ENCODE measurements at places on chromosomes 11 and 22. TPM values are rescaled to one million over a fixed set of nuclear protein-coding genes. Genes with fewer than 3 reads are reported as not detected.

Gene OR5AS1
- not detected for total RNA-seq

DNA sequence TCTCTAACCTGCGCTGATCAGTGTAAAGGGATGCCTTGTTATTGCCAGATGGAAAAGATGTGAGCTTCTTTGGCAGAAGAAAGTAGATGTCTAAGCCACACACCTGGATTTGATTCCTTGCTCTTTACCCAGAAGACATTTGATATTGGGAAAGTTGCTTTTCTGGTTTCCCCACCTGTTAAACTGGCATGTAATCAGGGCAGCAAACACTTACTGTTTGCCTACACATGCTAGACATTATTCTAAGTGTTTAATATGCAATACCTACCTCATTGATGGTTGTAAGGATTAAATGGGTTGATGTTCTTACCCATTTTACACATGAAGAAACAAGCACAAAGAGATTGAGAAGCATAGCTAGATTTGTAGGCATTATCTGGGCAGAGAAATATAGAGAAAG, 16.6 kb downstream of the ASRGL1 start:
- H3K4me1 ChIP-seq, result peaks cover 8% of the 10 kb centered on the region
- H3K27ac ChIP-seq, result no peak overlapping the region
- H3K27me3 ChIP-seq, result no peaks in the 10 kb centered on the region
- no peak for DNase-seq

Gene USP47
- 54.8 TPM for total RNA-seq

- no peak overlapping the region for H3K27ac ChIP-seq
- no peak for DNase-seq
- H3K36me3 ChIP-seq, result peaks cover 13% of the 10 kb centered on the region
- H3K27me3 ChIP-seq, result no peaks in the 10 kb centered on the region
Measured at GRCh38 chr22:29689880-29690213, 30.0 kb upstream of the CABP7 start.

- peaks cover 37% of the 10 kb centered on the region for H3K27me3 ChIP-seq
- DNase-seq, result no peak
- H3K4me1 ChIP-seq, result peaks cover 18% of the 10 kb centered on the region
- H3K4me3 ChIP-seq, result no peak overlapping the region
- peak overlapping the region; percentile 15 for H3K27ac ChIP-seq
- H3K36me3 ChIP-seq, result no peaks in the 10 kb centered on the region
Measured at GRCh38 chr11:134124660-134125451, 56.0 kb downstream of the JAM3 start.

Gene ANKK1
- not detected for total RNA-seq

GRCh38 chr22:43388420-43388851, 23.4 kb upstream of the MPPED1 start:
- no peak overlapping the region for H3K4me3 ChIP-seq
- no peak overlapping the region for H3K27ac ChIP-seq
- H3K36me3 ChIP-seq, result no peaks in the 10 kb centered on the region
- no peaks in the 10 kb centered on the region for H3K4me1 ChIP-seq

GRCh38 chr11:82085493-82085892, 648.2 kb downstream of the FAM181B start:
- H3K36me3 ChIP-seq, result no peaks in the 10 kb centered on the region
- no peaks in the 10 kb centered on the region for H3K4me1 ChIP-seq
- no peak overlapping the region for H3K27ac ChIP-seq
- DNase-seq, result no peak
- no peak overlapping the region for H3K4me3 ChIP-seq

GRCh38 chr11:78290293-78291176, 101.8 kb downstream of the USP35 start:
- H3K4me3 ChIP-seq, result peak overlapping the region; percentile 73
- H3K4me1 ChIP-seq, result peaks cover 68% of the 10 kb centered on the region

- H3K27ac ChIP-seq, result no peak overlapping the region
- H3K4me1 ChIP-seq, result no peaks in the 10 kb centered on the region
- no peak overlapping the region for H3K4me3 ChIP-seq
- no peaks in the 10 kb centered on the region for H3K27me3 ChIP-seq
- DNase-seq, result no peak
Measured at GRCh38 chr11:125079151-125079877, 16.2 kb downstream of the SLC37A2 start.

DNA sequence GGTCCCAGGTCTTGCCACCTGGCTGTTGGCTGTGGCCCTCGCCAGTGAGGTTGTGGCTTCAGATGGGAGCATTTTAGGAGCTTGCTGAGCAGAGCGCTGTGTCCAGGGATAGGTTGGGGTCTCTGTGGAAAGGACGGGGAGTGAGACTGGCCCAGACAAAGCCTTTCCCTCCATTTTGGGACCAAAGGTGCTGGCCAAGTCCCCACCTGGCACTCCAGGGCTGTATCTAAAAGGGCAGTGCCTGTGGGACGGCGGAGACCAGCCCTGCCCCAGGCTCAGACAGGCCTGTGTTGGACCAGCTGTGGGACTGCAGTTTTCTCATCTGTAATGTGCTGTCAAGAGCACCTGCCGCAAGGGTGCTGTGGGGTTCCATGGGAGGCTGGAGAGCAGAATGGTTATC, 5.0 kb upstream of the KCTD17 start:
- DNase-seq, result no peak
- H3K27me3 ChIP-seq, result peaks cover 1% of the 10 kb centered on the region
- H3K36me3 ChIP-seq, result no peaks in the 10 kb centered on the region

GRCh38 chr11:105553025-105553424, 56.8 kb upstream of the GRIA4 start:
- H3K4me1 ChIP-seq, result no peaks in the 10 kb centered on the region
- H3K36me3 ChIP-seq, result no peaks in the 10 kb centered on the region
- no peak for DNase-seq
- H3K27ac ChIP-seq, result no peak overlapping the region

DNA sequence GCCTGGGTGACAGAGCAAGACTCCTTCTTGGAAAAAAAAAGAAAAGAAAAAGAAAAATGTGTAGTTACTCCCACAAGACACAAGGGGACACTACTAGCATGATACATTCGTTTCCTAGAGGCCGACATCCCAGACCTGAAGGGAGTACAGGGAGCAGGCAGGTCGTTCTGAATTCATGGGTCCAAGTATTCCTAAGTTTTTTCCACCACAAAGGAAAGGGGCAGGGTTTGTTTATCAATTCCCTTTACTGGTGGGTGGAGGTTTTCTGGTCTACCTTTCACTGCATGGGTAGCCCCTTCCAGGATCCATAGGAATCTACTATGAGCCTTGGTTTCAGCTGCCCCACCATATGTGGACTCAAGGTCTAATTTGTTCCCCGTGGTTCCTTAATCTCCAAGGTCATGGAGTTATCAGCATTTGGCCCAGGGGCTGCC, 11.8 kb downstream of the TIGD3 start:
- no peaks in the 10 kb centered on the region for H3K27me3 ChIP-seq
- no peaks in the 10 kb centered on the region for H3K4me1 ChIP-seq
- no peak for DNase-seq
- no peak overlapping the region for H3K4me3 ChIP-seq
- no peaks in the 10 kb centered on the region for H3K36me3 ChIP-seq
- H3K27ac ChIP-seq, result no peak overlapping the region

DNA sequence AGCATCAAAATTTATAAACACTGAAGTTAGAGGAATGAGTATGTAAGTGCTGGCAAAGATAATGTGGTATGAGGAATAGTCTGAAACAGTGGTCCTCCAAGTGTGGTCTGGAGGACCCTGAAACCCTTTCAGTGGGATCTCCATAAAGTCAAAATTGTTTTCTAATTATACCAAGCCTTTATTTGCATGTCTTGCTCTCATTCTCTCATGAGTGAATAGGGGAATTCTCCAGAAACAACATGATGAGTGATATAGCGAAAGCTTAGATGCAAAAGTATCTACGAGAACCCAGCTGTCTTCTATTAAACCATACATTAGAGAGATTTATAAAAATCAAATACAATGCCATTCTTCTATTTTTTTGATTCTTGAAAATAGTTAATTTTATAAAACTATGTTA, 145.0 kb upstream of the RAG2 start:
- no peak overlapping the region for H3K4me3 ChIP-seq
- peaks cover 16% of the 10 kb centered on the region for H3K27me3 ChIP-seq
- H3K4me1 ChIP-seq, result peaks cover 5% of the 10 kb centered on the region
- no peak overlapping the region for H3K27ac ChIP-seq
- no peaks in the 10 kb centered on the region for H3K36me3 ChIP-seq
- DNase-seq, result no peak

DNA sequence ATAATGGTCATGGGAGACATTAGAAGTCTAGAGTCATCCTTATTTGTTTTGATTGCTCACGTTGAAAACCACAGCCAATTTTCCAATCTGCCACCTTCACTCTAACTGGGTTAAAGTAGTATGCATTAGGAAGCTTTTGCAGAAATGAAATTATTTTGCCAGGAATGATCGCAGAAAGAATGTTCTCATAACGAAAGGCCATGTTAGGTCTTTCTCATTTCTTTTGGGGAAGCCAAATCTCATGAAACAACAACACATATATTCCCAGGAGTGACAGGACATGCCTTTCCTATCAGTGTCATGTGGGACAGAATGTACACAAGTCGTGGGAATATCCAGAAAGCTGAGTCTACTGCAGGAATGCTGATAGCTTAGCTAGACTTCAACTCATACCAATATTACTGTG, 386.3 kb downstream of the AASDHPPT start:
- no peaks in the 10 kb centered on the region for H3K36me3 ChIP-seq
- DNase-seq, result no peak

Gene CELSR1
- 0.44 TPM for total RNA-seq

GRCh38 chr11:131749101-131749500, 378.7 kb downstream of the NTM start:
- H3K27me3 ChIP-seq, result no peaks in the 10 kb centered on the region
- no peak overlapping the region for H3K4me3 ChIP-seq

DNA sequence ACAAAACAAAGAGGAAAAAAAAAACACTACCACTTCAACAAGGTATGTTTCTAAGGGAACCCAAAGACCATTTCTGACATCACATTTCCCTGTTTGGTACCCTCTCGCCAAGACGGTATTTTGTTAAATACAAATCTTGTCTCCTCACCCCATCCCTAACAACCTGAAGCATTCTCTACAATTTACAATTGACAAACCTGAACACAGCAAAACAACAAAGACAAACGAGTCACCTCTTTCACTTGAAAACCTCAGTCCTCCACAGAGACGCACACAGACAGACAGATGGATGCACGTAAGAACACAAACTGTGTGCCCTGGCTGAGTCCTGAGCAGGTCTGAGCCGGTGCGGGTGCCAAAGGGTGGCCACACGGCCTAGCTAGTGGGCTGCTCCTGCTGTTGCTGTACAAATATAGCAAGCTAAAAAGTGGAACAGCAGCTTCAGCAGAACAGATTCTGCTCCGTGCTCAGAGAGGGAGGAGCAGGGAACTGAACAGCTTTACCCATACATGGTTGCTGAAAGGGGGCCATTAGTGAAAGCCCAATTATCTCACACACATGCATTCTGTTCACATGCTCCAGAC, 28.5 kb downstream of the CELF1 start:
- H3K4me1 ChIP-seq, result peaks cover 45% of the 10 kb centered on the region
- DNase-seq, result peak; percentile 22
- peaks cover 8% of the 10 kb centered on the region for H3K36me3 ChIP-seq
- no peaks in the 10 kb centered on the region for H3K27me3 ChIP-seq
- H3K4me3 ChIP-seq, result peak overlapping the region; percentile 54
- peak overlapping the region; percentile 89 for H3K27ac ChIP-seq

DNA sequence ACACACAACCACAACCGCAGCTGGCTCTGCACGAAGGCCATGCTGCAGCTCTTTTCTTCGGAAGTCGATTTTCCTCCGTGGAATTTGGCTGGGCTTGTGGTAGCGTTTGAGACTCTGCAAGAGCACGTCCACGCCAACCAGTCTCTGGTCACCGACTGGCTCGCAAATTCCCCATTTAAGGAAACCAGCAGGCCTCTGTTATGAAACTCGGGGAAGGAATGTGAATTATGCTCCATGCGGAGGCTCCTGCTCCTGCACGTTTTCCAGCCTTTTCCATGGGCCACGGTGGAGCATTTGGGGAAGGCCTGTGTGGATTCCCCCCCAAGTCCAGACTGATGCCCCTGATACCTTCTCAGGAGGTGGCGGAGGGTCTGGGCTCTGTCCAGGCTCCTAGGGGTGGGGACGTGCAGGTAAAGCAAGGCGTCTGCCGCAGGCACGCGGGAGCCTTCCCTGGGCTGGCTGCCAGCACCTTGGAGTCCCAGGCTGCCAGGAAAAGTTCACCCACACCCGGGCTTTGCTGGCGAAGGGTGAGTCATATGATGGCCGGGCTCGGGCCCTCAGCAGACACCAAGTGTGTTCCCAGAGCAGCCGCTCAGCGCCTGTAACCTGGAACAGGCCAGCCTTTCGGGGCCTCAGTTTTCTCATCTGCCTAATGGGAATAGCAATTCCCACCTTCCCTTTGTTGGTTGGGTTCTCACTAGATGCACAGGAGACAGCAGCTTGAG, 41.9 kb downstream of the LRP5 start:
- H3K27me3 ChIP-seq, result no peaks in the 10 kb centered on the region
- peaks cover 8% of the 10 kb centered on the region for H3K36me3 ChIP-seq

DNA sequence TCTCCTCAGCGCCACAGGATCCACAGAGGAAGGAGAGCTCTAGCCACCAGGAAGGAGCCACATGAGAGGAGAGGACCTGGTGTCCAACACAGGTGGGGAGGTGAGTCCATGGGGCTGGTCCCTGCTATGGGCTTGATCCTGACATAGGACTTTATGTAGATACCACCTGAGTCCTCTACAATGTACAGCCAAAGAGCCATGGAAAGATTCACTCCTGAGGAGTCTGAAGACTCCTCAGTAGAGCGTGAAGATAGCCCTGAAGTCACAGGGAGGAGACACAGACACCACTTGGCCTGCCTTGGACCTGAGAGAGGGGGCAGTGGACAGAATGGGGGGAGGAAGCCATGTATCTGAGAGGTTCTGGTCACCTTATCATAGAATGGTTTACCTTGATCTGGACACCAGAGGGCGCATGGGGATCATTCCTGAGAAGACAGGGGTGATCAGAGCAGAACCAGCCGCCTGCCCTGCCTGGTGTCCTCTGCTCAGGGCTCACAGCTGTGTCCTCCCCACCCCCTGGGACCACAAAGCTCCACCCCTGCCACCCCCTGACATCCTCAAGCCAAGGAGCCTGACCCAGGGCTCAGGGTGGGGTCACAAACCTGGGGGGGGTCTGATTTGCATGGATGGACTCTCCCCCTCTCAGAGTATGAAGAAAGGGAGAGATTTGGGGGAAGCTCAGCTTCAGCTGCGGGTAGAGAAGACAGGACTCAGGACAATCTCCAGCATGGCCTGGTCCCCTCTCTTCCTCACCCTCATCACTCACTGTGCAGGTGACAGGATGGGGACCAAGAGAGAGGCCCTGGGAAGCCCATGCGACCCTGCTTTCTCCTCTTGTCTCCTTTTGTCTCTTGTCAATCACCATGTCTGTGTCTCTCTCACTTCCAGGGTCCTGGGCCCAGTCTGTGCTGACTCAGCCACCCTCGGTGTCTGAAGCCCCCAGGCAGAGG, 77.0 kb downstream of the ZNF280B start:
- H3K27ac ChIP-seq, result no peak overlapping the region
- H3K27me3 ChIP-seq, result peaks cover 21% of the 10 kb centered on the region
- peak; percentile 31 for DNase-seq
- no peaks in the 10 kb centered on the region for H3K4me1 ChIP-seq
- H3K36me3 ChIP-seq, result no peaks in the 10 kb centered on the region

GRCh38 chr11:70108250-70108649, 30.1 kb downstream of the ANO1 start:
- DNase-seq, result no peak
- H3K27me3 ChIP-seq, result peaks cover 5% of the 10 kb centered on the region
- peaks cover 8% of the 10 kb centered on the region for H3K4me1 ChIP-seq
- no peak overlapping the region for H3K4me3 ChIP-seq
- H3K36me3 ChIP-seq, result no peaks in the 10 kb centered on the region

Gene LRRN4CL
- 0.17 TPM for total RNA-seq

Gene TSPAN32
- total RNA-seq, result 2.1 TPM

Gene MIOX
- not detected for total RNA-seq

Gene CRYBB3
- not detected for total RNA-seq

All from activated T-helper 1 cell treated with anti-CD3 and anti-CD28 coated beads, Interleukin-12 subunit alpha, Interleukin-12 subunit beta, Interleukin-2, Interleukin-4 antibody, amounts not matched to agents 30 ng/mL and 10 ng/mL and 1 ng/mL, durations not matched to agents 14 hours and 24 hours and 36 hours (primary cell).